K562 (cell line): ENCODE measurements at places on chromosomes 13 and 19.

- H3K4me3 ChIP-seq: no peak overlapping the region
- H3K4me1 ChIP-seq: no peaks in the 10 kb centered on the region
- DNase-seq: no peak
- H3K36me3 ChIP-seq: no peaks in the 10 kb centered on the region
Observed at GRCh38 chr13:33072282-33072681, 56.1 kb downstream of the KL start.

GRCh38 chr19:35373492-35373891 lies 2.6 kb downstream of the GPR42 start:
- no peaks in the 10 kb centered on the region for H3K36me3 ChIP-seq
- H3K4me1 ChIP-seq: peaks cover 6% of the 10 kb centered on the region; the same call in 1 of the 2 replicates
- H3K4me3 ChIP-seq: no peak overlapping the region
- no peak for DNase-seq
- no peak overlapping the region for H3K27ac ChIP-seq

- peaks cover 7% of the 10 kb centered on the region; the same call in 2 of the 3 replicates for H3K4me1 ChIP-seq
- H3K36me3 ChIP-seq: peaks cover 63% of the 10 kb centered on the region; the same call in 2 of the 3 replicates
- no peaks in the 10 kb centered on the region for H3K27me3 ChIP-seq
- no peak overlapping the region for H3K27ac ChIP-seq
Observed at GRCh38 chr13:113589251-113589960, 4.9 kb downstream of the TFDP1 start.

- no peaks in the 10 kb centered on the region for H3K4me1 ChIP-seq
- no peak for DNase-seq
- H3K36me3 ChIP-seq: no peaks in the 10 kb centered on the region
- H3K4me3 ChIP-seq: no peak overlapping the region
- peaks cover 3% of the 10 kb centered on the region; the same call in 2 of the 3 replicates for H3K27me3 ChIP-seq
Observed at GRCh38 chr13:111126509-111126908, 11.4 kb downstream of the ARHGEF7 start.

DNA sequence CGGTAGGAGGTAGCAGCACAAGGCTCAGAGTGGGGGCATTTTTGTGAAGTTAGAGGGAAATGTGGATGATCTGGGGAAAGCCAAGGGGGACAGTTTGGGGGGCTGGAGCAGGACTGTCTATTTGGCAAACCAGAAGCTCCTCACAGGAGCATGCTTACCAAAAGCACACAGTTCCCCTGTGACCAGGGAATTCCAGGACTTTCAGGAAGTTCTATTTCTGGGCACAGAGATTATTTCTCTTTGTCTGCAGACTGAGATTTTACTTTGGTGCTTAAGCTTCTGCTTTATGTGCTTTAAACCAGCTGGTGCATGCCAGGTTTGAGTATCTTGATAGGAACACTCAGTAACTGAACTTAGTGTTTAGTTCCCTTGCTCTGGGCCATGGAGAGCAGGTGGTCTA lies 525.3 kb downstream of the DIAPH3 start:
- H3K4me3 ChIP-seq: no peak overlapping the region
- no peaks in the 10 kb centered on the region for H3K4me1 ChIP-seq
- no peak overlapping the region for H3K27ac ChIP-seq
- DNase-seq: no peak
- no peaks in the 10 kb centered on the region; the same call in 2 of the 3 replicates for H3K27me3 ChIP-seq
- no peaks in the 10 kb centered on the region for H3K36me3 ChIP-seq

GRCh38 chr13:26606631-26607030 lies 49.1 kb downstream of the WASF3 start:
- H3K27ac ChIP-seq: no peak overlapping the region
- H3K27me3 ChIP-seq: no peaks in the 10 kb centered on the region
- no peaks in the 10 kb centered on the region for H3K36me3 ChIP-seq
- DNase-seq: no peak

DNA sequence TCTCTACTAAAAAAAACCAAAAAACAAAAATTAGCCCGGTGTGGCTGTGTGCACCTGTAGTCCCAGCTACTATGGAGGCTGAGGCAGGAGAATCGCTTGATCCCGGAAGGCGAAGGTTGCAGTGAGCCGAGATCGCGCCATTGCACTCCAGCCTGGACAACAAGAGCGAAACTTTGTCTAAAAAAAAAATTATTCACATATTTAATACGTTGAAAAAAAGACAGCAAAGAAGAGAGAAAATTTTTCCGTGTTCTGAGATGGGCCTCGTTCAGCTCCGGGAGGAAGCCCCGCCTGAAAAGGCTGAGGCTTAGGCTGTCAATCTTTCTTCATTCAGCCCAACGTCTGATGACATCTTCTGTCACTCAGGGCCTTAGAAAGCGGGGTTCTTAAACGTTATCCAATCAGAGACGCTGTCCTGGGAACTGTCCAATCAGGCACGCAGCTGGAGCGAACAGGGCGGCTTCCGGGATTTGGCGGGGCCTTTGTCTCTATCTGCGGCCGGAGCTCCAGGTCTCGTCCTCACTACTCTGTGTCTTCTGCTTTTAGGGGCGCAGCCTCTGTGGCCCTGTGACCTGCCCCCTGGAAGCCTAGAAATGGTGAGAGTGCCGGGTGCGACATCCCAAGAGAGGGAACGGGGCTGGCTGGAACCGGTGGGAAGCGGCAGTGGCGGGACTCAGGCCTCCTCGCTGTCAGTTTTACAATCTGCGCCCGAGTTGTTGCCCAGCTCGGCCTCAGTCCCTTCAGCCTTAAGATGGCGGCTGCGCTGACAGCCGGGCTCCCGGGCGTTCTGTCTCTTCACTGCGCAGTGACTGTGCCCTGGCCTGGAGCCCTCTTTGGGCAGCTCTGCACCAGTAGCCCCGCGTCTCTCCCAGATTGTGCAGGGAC lies at the start of gene ZNF726:
ZNF726 (plus strand) TSS at position 485 of the 885 bp plus-strand sequence; CDS start at position 594, 109 bp downstream.
- peak within 1 kb of the TSS; percentile 80 for H3K4me3 ChIP-seq
- peak; percentile 86 for DNase-seq
- H3K27ac ChIP-seq: peak within 1 kb of the TSS; percentile 94
- H3K4me1 ChIP-seq: peaks cover 2% of the 10 kb centered on the region; the same call in 1 of the 3 replicates
- peaks cover 25% of the 10 kb centered on the region; the same call in 1 of the 3 replicates for H3K36me3 ChIP-seq

- H3K27ac ChIP-seq: no peak overlapping the region
- H3K4me3 ChIP-seq: no peak overlapping the region
- H3K27me3 ChIP-seq: peaks cover 7% of the 10 kb centered on the region
- no peaks in the 10 kb centered on the region for H3K4me1 ChIP-seq
- no peak for DNase-seq
- H3K36me3 ChIP-seq: no peaks in the 10 kb centered on the region
Observed at GRCh38 chr13:26010487-26011207, 41.2 kb downstream of the SHISA2 start.

GRCh38 chr19:37594982-37595382 lies 306 bp downstream of the ZNF540 start:
- peak; percentile 53 for DNase-seq
- H3K36me3 ChIP-seq: no peaks in the 10 kb centered on the region
- H3K27ac ChIP-seq: peak overlapping the region; percentile 2; the same call in 1 of the 3 replicates

DNA sequence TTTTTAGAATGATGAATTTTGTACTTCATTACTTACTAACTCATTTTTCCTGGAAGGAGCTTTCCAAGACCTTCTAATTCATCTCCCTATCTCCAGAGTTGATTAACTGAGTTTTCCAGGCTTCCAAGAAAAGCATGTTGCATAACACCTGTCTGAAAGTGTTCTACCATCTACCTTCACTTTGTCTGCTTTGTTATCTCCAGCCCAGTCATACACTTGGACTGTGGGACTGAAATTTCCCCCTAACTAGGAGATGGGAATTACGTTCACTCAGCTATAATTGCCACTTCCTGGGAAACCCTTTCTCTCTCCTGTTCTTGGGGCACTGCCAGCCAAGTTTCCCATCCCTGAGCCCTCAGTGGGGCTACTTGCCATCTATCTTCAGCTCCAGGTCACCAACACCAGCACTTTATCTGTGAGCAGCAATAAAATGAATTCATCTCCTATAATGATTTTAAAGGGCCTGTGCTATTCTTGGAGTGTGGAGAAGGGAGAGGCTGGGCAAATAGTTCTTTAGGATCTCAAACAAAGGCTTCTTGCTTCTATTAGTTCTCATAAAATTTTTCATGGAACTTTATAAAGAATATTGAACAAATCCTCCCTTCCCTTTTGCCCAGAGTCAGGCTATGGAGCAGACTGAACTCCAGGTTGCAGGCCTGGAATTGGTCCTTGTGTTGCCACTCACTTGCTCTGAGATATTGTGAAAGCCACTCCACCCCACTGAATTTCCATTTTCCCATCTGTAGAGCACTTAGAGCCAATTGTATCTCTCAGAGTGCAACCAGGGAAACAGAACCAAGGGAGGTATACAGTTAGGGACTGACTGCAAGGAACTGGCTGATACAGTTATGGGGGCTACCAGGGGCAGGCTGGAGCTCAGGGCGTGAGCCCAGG lies 17.8 kb upstream of the ATP12A start:
- H3K36me3 ChIP-seq: no peaks in the 10 kb centered on the region
- H3K27me3 ChIP-seq: peaks cover 16% of the 10 kb centered on the region
- H3K4me1 ChIP-seq: no peaks in the 10 kb centered on the region
- no peak for DNase-seq
- no peak overlapping the region for H3K27ac ChIP-seq
